Omental fat pad (tissue), 4 donors: ENCODE measurements at places on chromosomes 16 and 17.

DNA sequence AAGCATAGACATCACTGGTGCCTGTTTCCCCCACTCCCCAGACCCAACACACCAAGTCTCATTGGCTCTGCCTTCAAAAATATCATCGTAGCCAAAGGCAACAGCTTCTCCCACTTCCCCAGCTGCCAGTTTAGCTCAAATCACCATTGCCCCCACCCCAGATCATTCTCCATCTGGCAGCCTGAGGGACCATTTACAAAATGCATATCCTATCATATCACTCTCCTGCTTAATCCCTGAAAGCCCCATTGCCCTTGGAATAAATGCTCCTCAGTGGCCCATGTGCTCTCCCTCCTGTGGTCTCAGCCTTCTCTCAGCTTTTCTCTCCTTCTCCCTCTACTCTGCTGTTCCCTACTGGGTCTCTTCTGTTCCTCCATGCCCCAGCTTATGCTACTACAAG lies 68.3 kb downstream of the CACNG3 start:
- no peak for DNase-seq

GRCh38 chr17:44112284-44113280 lies 10.9 kb downstream of the HDAC5 start:
- DNase-seq: no peak

GRCh38 chr17:73069164-73069770 lies 23.2 kb downstream of the SLC39A11 start:
- DNase-seq: no peak

GRCh38 chr17:67229109-67229955 lies 15.7 kb downstream of the HELZ start:
- no peak for DNase-seq

DNA sequence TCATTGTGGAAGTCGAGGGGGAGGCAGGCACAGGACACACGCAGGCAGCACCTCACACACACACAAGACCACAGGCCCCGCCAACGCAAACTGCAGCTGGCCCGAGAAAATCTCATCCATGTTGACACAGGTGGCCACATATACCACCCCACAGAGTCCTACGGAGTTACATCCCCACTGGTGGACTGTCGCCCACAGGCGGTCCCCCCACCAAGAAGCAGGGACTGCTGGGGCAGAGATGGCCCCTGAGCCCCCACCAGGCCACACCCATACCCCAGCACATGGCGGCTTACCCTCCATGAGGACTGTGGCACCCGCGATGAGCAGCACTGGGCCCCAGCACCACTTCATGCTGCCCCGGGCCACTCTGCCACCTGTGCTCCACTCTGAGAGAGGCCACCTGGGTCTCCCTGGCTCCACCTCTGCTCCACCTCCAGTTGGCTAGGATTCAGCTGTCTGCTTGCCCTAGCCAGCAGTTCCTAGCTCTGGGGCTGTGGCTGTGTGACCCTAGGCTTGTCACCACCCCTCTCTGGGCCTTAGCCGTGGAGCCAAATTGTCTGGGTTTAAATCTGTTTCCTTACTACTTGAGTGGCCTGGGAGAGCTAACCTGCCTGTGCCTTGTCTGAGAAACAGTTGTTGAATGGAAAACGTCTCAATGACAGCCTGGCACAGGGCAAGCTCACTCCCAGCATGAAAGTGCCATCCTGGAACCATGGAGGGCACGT lies at the start of gene PRSS53:
PRSS53 (minus strand) TSS at position 485 of the 725 bp plus-strand sequence; CDS start at position 351, 134 bp downstream.
- no peak for DNase-seq

GRCh38 chr17:43753493-43754129 lies 5.0 kb downstream of the SOST start:
- DNase-seq: no peak

- no peak for DNase-seq
Observed at GRCh38 chr17:78708510-78708973, 73.5 kb downstream of the CYTH1 start.

DNA sequence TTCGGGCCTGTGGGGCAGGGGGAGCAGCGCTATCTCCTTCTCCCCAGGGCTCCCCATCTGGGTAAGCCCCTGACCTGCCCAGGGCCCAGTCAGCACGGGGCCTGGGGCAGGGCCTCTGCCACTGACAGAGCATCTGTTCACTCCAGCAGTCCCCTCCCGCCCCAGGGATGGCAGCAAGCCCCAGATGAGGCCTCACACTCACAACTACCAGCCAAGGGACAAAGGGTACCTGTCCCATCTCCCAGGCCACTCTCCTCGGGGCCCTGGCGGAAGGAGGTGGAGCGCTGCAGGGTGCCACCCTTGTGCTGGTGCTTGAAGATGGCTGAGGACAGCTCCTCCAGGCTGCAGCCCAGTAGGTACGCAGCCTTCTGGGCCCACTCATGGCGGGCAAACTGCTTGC lies 64.8 kb downstream of the MYO18A start:
- DNase-seq: no peak

- DNase-seq: no peak
Observed at GRCh38 chr16:57971848-57972247, 920 bp upstream of the CNGB1 start.
